Left lung (tissue), 14 donors: ENCODE measurements at places on chromosomes 5 and 9.

DNA sequence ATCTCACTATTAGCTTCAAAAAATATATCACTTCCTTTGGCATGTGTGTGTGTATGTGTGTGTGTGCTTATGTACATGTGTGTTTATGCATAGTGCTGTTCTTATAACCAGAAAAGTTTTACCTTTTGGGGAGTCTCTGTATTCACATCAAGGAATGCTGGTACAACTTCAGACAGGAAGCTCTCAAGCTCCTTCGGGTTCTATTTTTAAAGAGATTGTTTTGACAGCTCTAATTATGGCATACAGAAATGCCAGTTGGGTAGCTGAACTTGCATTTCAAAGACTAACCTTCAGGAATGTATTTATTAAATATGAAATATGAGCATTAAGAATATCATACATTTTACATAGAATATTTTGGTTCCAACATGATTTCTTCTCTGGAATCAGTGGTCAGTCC is 163.1 kb downstream of the DTWD2 start:
- DNase-seq: no peak

DNA sequence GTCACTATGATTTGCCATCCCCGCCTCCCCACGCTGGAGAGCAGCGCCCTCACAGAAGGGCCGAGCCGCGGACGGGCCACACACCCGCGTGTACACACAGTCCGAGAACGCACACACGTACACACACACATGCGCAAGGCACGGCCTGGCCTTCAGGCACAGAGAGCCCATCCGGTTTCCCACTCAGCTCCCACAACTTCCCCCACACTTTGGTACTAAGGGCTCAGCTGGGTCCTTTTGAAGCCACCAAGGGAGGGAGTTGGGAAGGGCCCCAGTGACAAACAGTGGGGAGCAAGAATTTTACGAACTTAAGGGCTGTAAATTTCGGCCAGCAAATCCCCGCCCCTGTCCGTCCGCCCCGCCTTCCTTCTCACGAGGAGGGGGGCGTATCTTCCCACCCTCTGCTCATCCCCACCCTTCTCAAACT is 133.3 kb upstream of the HAND1 start:
- peak; percentile 15 for DNase-seq

- DNase-seq: no peak
Observed at GRCh38 chr9:81227507-81228245, 461.7 kb downstream of the TLE1 start.

- DNase-seq: no peak
Observed at GRCh38 chr9:29208670-29209069, 1635.4 kb upstream of the C9orf72 start.

DNA sequence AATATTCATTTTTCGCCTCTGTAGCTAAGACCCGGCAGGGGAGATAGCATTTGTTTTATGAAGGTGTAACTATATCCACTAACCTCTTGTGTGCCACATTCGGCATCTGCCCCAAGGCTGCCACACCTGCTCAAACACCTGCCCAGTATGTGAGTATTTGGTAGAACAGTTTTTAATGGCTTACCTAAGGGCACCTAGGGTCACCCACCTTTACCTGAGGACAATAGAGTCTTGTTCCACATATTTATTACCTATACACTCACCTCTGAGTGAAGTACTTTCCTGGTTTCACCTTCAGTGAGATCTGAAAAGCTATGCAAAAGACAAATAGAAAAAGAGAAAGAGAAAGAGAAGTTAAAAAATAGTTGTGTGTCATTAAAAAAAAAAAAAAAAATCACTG is 68.0 kb upstream of the PIP5K1B start:
- no peak for DNase-seq

GRCh38 chr5:78280261-78280660 is 14.2 kb downstream of the AP3B1 start:
- no peak for DNase-seq

DNA sequence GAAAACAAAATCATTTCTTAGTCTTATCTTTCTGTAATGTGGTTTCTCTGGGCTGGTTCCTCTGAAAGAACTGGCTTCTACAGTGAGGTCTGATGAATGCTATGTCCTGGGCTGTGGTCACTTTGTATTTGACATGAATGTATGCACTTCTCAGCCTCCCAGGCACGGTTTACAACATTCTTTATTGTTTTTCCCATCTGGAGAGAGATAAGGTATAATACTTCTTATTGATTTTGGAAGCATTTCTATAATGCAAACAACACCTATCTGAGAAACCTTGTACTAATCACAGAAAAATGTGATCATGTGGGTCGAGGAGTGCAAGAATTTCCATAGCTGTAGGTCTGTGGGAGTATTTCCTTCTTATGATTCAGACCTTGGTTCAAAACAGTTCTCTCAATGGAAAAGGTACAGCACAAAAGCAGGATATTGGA is 46.9 kb downstream of the ACTBL2 start:
- DNase-seq: no peak

GRCh38 chr9:116686693-116687073 is 422 bp upstream of the TRIM32 start:
- no peak for DNase-seq

DNA sequence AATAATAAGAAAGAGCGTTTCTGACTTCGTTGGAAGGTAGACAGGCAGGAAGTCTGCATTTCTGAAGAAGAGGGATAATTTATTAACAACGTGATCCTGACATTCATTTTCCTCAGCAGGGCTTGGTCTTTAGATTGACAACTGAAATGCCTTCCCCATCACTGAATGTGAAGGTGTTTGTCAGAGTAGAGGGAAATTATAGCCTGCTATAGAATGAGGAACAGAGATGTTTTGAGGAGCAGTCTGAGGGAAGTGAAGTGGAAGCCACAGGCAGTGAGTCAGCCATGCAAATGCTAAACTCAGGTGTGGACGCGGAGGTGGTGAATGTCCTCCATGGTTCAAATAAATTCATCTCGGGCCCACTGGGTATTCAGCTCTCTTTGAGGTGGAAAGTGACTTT is 30.5 kb downstream of the C7 start:
- no peak for DNase-seq

DNA sequence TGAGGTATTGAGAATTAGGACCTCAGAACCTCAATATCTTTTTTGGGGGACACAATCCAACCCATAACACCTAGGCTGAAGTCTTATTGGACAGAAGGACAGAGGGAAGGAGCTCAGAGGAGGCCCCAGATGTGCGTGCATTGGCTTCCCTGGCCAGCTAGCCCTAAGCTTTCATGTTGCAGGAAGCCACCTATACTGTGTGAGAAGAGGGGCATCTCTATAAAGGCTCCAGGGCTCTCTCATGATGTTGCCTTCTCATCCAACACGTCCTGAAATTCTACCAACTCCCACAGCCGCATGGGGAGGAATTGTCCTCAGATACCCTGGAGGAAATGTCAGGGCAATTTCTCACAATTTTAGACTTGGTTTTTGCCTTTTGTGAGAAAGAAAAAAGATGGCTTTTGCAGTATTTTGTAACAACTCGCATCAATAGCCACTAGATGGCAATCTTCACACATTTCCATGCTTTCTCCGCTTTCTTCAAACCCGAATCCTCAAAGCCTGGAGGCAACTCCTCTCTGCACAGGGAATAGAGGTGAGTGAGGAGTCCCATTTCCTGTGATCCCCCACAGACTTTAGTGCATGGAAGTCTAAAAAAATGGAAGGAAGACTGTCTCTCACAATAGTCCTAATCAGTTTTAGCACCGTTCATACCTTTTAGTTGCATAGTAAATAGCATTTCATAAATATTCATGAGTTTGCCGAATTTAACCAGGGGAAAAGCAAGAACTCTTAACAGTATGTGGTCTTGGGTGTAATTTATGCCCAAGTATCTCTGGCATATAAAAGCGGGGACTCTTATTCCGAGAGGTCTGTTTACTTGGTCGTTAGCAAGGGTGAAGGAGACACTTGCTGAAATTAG is 7.4 kb upstream of the PPP3R2 start:
- DNase-seq: peak; percentile 38

- DNase-seq: peak; percentile 89
Observed at GRCh38 chr9:137611623-137612609, 6.4 kb downstream of the ARRDC1 start.

GRCh38 chr5:50441493-50441955 is 436 bp upstream of the EMB start:
- DNase-seq: no peak

DNA sequence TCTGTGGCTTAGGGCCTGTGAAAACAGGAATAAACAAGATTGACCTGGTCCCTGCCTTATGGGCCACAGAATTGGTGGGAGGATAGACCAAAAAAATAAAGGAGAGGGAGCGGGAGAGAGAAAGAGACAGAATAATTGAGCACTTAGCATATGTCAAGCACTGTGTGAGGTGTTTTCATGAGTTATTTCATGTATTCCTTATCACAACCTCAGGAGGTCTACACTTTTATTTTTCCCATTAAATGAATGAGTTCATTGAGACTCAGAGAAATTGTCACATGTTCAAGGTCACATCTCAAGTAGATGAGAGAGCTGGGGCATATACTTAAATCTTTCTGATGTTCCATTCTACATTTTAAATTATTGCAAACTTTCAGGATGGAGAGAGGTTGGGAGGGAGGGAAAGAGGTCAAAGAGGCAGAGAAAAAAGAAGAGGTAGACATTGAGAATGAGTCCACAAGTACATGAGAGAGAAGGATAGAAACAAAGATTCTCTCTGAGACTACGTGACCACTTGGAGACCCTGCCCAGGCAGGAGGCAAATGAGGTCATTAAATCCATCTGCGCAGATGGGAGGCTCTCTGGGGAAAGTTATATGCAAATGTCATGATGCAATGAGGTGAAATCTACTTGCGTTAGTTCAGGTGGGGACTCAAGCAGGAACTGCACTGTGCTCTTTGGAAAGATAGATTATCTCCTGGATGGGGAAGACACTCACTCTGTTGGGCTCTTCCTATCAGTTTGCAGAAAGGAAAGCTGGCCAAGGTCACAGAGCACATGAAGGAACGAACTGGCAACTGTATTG is 241.5 kb downstream of the PAPPA start:
- DNase-seq: no peak

DNA sequence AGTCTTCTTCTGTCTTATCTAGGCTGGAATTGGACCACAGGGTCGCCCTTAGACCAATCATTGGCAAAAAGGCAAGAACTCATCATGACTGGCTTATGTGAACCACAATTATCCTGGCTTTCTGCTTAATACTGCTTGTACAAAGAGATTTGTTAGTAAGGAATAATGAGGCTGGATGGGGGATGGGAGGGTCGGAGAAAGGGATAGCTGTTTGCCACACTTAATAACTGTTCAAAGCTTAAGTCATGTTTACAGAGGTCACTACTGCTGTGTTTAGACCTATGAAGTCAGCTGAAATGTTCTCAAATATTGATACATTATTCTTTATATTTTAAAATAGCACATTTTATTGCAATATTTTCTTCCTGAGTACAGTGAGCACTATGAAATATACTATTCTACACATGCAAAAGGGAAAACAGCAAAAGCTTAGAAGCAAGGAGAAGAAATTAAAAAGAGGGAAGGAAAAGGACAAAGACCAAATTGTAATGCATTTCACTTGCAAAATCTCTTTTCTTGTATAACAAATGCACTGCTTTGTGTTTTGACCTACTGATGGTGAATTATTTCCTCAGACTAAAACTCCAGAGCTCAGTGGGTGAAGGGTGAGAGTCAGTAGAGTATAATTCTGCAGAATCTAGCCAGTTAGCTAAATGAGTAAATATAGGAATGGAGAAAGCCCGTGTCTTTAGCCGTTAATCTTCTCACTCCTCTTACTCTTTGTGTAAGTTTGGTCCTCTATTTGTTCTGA is 404.9 kb upstream of the ZNF608 start:
- no peak for DNase-seq

DNA sequence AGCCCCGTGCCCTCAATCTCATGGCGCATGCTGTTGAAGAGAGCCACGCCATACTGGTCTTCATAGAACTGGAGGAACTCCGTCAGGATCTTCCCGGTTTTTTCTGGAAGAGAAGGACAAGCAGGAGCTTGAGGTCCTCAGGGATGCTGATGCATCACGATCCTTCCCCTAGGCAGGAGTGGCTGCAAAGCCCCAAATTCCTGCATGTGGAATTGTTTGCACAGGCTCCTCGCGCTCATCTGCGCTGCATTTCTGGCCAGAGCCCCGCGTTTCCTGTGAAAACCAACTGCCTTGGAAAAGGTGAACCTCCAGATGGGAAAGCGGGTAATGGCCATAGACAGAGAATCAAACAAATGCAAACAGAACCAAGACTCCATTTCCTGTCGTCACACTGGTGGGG is 80.4 kb downstream of the LRSAM1 start:
- DNase-seq: no peak

GRCh38 chr9:136119061-136119882 is 597 bp upstream of the TMEM250 start:
- DNase-seq: no peak

GRCh38 chr9:93586290-93587057 is 10.1 kb downstream of the PHF2 start:
- no peak for DNase-seq

DNA sequence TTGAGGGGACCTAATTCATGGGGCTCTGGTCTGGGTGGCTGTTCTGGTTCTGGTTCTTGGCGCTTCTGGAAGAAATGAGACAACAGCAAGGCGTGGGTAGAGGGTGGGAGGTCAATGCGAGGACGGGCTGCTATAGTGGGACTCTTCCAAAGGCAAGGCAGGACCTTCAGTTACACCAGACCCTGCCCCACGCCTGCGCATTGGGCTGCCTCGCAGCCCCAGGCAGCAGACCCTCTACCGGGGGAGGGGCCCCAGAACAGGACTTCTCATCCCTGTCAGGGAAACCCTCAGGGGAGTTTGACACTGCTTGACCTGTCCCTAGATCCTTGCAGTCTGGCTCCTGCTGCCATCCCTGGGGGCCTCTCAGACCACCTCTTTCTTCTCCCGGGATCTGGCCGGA is 18.5 kb downstream of the CCDC69 start:
- no peak for DNase-seq

GRCh38 chr5:168734620-168735300 is 155.6 kb upstream of the PANK3 start:
- peak; percentile 20 for DNase-seq

GRCh38 chr9:128091144-128091543 is 23.1 kb downstream of the SLC25A25 start:
- DNase-seq: no peak

DNA sequence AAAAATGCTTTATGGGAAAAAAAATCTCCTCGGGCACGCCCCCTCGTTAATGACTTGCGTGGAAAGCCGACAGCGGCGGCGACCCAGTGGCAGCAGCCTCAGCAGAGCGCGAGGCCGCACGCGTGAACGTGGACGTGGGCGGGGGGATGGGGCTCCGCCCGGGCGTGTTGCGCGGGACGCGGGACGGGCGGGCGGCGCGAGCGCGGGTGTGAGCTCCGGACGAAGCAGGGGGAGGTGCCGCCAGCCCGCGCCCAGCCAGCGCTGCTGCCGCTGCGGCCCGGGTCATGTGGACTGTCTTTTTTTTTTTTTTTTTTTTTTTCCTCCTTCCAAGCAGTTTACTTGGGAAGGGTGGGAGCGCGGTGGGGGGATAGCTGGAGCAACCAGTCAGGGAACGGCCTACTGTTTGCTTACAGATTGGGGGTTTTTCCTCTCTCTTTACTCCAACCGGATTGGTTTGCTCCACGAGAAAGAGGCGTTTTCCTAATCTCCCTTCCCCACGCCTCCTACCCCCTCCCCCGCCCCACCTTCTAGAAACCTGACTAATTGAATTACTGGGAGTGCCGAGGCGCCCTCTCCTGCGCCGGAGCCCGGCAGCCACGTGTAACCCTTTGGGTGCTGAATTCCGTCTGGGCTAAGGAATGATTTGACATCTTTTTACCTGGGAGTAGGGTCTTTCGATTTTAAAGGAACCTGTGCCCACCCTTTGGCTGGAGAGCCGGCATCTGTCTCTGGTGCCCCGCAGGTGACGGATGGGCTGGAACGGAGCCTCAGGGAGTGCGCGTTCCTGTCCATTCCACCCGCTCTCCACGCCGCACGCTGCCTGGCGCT is 1.7 kb upstream of the EFNA5 start:
- peak; percentile 86 for DNase-seq

GRCh38 chr9:94926431-94926800 is 199.9 kb downstream of the AOPEP start:
- DNase-seq: no peak
